ENCODE measurements at places on chromosomes 16 and 17.

DNA sequence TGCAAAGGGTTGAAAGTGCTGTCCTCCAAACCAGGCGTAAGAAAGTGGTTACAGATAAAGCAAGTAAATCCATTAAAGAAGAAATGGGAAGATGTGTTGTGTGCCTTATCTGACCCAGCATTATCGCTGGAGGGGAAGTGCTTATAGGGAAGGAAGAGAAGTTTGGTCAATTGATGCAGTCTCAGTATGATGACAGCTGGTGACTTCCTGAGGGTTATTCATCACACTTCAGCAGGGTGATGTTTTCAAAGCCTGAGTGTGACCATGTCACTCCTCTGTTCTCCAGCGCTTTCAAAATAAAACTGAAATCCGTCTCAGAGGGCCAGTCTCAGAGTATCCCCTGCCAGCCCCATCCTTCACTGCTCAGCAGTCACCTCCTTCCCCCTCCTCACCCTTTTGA, 505.4 kb upstream of the RBFOX1 start:
- DNase-seq, result no peak

GRCh38 chr16:51383909-51384308, 232.8 kb upstream of the SALL1 start:
- no peak for DNase-seq

DNA sequence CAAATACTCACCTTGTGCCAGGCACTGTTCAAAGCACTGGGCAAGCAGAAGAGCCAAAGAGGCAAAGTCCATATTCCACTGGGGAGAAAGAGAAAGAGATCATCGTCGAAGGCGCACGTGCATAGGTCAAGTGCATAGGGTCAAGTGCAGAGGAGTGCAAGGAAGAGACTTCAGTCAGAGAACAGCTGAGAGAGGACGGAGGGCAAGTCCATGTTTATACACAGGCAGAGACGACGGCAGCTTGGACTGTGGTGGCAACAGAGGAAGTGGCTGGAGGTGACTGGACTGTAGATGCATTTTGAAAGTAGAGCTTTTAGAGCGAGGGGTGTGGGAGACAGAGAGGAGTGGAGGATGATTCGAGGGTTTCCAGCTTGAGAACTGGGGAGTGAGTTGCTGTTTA, 74.7 kb upstream of the SDK2 start:
- no peak for DNase-seq

DNA sequence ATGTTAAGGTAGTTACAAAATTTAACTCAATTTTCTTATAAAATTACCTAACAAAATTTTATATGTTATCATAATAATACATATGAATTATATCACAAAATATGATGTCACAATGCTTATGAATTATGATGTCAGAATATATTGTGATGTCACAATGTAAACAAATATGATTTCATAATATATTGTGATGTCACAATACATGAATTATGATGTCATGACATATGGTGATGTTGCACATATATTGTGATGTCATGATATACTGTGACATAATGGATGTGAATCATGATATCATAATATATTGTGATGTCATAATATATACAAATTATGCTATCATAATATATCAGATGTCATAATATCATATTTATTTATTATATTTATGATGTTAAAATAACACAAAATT, 1879.9 kb downstream of the TP53TG3F start:
- DNase-seq, result no peak

GRCh38 chr17:50272711-50273653, 1.3 kb upstream of the TMEM92 start:
- peak; percentile 69 for DNase-seq

DNA sequence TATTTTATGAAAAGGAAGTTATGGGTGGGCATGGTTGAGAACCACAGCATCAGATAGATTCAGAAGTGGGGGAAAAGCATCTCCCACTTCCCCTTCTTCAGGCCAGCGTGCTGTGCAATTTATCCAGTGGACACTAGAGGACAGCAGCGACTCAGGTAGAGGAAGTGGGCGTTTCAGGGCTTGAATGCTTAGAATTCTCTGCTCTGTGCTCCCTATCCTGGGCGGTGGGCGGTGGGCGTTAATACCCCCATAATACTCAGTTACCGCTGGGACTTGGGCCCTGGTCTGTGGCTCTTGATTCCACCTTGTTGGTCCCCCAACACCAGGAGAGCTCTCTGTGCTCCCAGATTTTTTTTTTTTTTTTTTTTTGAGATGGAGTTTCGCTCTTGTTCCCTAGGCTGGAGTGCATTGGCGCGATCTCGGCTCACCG, 3.7 kb upstream of the LYZL6 start:
- peak; percentile 60 for DNase-seq

DNA sequence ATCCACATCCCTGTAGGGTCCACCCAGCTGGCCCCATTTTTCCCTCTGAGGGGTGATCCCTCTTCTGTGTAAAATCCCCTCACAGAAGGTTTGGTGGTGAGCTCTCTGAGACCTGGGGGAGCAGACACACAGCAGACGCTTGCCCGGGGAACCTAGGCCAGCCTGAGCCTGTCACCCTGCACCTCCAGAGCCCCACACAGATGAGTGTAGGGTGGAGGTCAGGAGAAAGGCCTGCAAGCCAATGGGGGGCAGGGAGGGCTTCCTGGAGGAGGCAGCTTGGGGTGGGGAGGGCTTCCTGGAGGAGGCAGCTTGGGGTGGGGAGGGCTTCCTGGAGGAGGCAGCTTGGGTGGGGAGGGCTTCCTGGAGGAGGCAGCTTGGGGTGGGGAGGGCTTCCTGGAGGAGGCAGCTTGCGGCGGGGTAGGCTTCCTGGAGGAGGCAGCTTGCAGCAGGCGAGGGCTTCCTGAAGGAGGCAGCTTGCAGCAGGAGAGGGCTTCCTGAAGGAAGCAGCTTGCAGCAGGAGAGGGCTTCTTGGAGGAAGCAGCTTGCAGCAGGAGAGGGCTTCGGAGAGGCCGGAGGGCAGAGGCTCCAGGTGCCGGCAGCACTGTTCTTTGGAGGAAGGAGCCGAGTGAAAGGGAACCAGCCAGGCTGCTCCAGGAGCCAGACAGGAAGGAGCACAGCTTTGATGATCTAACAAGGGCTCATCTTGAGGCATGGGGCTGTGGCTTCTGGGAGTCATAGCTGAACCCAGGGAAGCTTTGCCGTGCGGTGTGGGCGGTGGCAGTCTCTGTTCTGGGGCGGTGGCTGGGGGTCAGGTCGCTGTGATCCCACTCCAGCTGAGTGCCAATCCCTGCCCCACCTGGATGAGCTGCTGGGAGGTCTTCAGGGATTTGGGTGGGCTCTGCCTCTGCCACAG, 83.7 kb upstream of the ZNF469 start:
- no peak for DNase-seq

DNA sequence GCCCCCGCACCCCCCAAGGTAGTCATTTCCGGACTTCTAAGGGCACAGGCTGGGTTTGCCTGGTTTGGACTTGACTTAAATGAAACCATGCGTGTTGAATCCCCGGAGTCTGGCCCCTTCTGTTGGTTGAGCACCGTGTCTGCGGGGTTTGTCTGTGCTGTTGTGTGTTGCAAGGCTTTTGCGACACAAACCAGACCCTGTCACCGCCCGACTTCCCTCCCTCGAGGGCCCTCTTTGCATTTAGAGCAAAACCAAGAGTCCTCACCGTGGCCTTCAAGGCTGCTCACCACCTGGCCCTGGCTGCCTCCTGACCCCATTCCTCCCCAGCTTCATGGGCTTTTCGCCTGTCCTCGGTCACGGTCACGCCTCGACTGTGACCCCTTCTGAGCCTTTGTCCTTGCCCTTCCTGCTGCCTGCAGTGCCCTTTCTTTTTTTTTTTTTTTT, 7.4 kb downstream of the CRISPLD2 start:
- DNase-seq, result no peak

GRCh38 chr17:21283482-21284318, 811 bp upstream of the MAP2K3 start:
- DNase-seq, result no peak

DNA sequence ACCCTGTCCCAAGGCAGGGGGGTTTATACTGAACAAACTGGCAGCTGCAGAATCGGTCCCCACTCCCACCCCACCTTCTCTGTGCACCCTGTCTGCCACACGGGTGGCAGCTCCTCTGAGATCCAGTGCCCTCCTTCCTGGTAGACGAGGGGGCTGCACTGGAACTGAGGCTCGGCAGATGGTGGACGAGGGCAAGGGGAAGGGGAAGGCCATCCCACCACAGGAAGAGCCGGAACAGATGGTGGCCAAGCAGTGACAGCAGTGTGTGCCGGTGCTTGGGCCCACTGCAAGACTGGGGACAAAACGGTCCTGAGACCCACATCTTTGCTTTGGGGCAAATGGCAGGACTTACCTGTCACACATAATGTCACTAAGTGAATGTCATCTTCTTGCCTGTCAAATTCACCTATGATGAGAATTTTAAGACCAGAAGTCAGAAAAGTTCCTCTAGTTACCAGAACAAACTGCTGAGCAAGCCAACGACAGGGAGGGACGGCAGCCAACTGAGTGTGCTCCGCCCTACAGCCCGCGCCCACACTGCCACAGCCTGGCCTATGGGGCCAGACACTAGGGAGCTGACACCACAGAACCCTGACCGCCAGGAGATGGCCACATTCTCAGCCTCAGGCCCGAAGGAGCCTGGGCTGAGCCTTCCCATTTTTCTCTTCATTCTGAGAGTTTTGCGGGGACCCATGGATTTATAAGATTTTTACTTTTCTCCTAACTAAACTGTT, 14.4 kb downstream of the NTAN1 start:
- peak; percentile 90 for DNase-seq

DNA sequence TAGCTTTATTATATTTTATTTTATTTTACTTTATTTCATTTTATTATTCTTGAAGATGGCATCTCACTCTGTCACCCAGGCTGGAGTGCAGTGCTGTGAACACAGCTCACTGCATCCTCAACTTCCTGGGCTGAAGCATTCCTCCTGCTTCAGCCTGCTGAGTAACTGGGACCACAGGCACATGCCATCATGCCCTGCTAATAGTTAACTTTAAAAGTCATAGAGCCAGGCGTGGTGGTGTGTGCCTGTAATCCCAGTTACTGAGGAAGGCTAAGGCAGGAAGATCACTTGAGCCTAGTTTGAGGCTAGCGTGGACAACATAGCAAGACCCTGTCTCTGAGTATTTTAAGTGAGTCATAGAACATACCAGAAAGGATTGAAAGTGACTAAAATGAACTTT, 38.7 kb downstream of the ESRP2 start:
- no peak for DNase-seq

- no peak for DNase-seq
Observed at GRCh38 chr16:67560827-67561342, 1.4 kb upstream of the CTCF start.

GRCh38 chr17:67160791-67161190, 84.2 kb downstream of the HELZ start:
- DNase-seq, result no peak

- DNase-seq, result peak; percentile 53
Observed at GRCh38 chr16:68396481-68396880, 51.8 kb downstream of the SMPD3 start.

- peak; percentile 54 for DNase-seq
Observed at GRCh38 chr17:60390925-60391470, 935 bp downstream of the USP32 start.

DNA sequence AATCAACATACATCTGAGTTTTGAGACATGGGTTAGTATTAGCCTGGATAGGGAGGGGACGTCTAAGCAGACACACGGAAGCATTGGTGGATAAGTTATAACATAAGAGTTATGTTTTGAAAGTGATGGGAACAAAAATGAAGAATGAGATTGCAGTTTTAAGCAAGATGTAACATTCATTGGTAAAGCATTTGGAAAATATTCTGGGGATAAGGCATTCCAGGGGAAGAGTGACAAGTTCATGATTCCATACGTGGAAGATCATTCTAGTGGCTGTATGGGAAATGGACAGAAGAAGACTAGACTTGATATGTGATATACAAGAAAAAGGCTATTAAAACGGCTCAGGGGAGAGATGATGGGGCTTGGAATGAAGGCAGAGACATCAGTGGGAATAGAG, 632.9 kb downstream of the CDH8 start:
- no peak for DNase-seq

GRCh38 chr16:56354016-56354415, 71.3 kb downstream of the AMFR start:
- peak; percentile 10 for DNase-seq

DNA sequence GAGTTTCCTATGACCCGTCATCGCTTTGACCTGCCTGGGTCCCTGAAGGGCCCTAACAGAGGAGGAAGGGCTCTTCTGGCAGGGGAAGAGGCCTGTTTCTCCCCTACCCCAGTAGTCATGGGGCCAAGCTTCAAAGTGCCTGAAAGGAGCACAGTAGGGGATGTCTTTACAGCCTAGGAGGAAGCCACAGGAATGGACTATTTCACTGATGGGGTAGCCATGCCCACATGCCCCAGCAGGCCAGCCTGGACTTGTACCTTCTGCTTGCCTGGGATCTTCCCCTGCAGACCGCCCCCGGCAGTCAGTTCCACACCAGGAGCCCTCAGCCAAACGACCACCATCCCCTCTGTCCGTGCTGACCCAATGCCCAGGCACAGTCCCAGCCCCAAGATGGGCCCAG, 41.8 kb upstream of the PEMT start:
- no peak for DNase-seq

All from testis (tissue), 5 donors.